ENCODE measurements at places on chromosomes 7 and 10.

DNA sequence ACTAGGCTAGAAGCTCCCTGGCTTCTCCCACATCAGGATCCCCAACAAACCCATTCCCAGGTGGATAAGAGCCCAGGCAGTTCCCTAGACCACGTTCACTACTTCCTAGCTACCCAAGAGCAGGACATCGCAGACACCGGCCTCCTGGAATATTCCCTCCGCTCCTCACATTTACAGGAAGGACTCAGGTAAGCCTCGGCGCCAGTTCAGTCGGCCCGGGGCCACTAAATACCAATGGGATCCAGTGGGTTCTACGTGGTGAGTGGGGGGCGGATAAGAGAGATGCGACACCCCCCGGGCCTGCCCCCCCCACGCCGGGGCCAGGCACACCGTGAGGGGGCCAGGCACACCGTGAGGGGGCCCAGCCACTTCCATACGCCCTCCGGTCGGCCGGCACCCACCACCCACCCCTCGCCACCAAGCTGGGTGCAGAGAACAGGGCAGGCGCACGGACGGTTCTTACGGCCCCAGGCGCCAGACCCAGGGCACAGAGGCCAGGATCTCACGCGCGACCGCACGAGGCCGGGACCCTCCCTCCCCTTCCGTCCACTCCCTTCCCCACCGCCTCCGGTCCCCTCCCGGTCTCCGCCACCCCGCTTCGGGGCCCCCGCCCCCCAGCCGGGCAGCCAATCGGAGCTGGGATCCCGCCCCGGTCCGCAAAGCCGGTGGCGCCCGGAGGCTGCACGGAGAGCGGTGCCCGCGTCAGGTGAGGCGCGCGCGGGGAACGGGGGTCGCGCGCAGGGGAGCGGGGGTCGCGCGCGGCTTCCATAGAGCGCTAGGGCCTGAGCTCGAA, at the start of gene BLVRA:
Gene BLVRA (plus strand): TSS at position 652 of the 793 bp plus-strand sequence. CDS start 12,479 bp downstream, outside the sequence.
- DNase-seq = peak; percentile 29

- no peak for DNase-seq
Observed at GRCh38 chr7:45696476-45696875, 122.3 kb downstream of the ADCY1 start.

DNA sequence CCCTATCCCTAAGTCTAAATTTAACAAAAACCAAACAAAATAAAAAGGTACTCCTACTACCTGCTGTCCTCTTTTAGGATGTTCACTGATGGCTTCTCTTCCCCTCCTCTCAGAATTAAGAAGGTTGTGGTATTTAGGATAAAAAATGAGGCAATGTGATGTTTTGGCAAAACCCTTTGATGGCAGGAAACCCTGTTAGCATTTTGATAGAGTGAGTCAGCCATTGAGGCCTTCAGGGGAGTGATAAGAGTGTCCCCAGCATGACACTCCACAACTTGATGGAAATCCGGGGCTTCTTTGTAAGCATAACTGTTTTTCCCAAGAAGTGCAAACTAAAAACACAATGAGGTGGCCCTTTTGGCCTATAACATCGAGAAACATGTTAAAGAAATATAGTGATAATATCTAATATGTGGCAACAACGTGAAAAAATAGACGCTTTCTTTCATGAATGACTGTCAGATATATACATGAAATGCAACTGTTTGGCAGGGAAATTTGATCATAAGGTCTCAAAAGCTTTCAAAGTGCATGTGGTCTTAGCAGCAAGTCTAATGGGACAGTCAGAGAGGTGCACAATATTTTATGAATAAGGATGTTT, 55.0 kb downstream of the PRTFDC1 start:
- DNase-seq = no peak

- no peak for DNase-seq
Observed at GRCh38 chr7:101420436-101420835, 57.8 kb downstream of the COL26A1 start.

DNA sequence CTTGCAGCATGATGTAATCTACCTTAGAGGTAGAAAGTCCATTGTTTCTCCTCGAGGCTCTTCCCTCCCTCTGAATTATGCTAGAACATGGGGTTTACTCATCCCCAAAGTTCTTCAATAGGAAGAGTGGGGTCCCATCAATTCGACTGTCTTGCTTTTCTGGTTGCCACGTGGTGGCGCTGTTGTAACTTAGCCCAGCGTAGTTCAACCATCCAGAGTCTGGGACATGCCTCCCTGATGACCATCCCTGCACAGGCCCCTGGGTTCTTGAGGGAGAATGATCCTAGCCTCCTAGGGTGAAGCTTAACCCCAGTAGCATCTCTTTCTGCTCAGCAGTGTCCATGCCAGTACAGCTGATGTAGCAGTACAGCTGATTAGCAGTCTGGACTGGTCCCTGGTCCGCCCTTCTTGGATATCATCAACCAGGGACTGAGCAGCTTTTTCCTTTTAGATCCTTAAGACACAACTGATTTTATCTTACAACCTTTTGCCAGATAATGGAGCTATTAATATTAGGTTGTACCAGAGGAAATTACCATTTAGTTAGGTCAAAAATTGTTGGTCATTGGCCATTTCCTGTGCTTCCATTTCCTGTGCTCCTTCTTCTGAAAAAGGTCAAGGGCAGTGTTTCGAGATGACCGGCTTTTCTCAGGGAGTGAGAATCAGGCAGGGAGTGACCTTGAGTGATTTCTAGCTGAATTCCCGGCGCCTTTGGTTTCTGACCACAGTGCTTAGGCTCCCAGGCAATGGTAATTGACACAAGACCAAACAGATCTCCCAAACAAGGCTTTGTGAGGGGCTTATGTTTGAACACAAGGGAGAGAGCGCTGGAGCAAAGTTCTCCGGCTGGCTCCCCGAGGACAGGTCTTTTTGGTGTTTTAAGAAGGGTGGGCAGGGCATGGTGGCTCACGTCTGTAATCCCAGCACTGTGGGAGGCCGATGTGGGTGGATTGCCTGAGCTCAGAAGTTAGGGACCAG, 65.4 kb downstream of the TACC2 start:
- no peak for DNase-seq

GRCh38 chr7:139640681-139641080, 117.2 kb downstream of the CLEC2L start:
- no peak for DNase-seq

GRCh38 chr10:28359334-28359733, 56.5 kb upstream of the MPP7 start:
- DNase-seq = no peak

- DNase-seq = no peak
Observed at GRCh38 chr7:153507885-153508284, 544.3 kb upstream of the DPP6 start.

DNA sequence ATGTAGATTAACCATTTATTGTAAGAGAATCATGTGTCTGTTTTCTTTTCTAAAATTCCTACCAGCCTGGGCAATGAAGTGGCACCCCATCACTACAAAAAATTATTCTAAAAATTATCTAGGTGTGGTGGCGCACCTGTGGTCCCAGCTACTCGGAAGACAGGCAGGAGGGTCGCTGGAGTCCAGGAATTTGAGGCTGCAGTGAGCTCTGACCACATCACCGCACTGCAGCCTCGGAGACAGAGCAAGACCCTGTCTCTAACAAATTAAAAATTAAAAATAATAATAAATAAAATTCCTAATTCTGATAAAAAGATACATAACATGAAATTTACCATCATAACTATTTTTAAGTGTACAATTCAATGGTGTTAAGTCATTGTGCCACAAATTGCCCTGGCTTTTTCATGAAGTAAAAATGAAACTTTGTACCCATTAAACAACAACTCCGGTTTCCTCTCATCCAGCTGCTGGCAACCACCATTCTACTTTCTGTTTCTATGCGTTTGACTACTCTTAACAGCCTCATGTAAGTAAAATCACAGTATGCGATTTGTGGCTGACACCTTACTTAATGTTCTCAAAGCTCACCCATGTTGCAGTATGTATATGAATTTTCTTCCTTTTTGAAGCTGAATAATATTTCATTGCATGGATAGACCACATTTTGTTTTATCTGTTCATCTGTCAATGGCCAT, 20.6 kb upstream of the USP6NL start:
- no peak for DNase-seq

GRCh38 chr7:70432567-70433001, 699.4 kb upstream of the GALNT17 start:
- DNase-seq = no peak

GRCh38 chr7:3238525-3239210, 62.4 kb upstream of the SDK1 start:
- DNase-seq = no peak

DNA sequence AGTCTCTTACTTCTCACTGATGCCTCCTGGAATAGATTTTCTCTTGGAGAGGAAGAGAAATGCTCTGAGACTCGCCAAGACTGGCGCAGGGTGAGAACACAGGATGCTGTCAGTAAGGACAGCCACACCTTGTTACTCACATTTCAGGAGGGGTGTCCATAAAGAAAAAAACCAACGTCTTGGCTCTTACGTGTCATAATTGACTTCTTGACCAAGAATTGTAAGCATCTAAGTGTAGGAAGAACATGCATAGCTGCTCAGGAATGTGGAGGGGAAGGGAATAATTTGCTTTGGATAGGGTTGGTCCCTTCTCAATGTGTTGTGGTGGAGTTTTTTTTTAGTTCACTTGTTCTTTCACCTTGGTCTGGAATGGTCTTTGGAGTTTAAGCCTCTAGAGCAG, 43.8 kb upstream of the ZNF438 start:
- DNase-seq = no peak

DNA sequence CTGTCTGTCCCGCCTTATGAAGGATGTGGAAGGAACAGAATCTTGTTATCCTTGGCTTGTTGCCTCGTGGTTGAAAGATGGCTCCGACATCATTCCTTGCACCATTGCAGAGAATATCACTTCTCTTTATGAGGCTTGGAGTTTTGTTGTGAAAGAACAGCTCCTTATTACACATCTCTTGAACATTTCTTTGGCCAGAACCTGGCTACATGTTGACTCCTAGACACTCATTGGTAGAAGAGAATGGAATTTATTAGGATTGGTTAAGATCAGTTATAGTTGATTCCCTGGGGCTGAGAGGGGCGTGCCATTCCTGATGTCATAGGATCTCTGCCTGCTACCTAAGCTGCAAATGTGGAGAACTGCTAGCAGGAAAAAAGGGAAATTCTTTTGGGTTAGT, 180.5 kb upstream of the CTBP2 start:
- DNase-seq = no peak

DNA sequence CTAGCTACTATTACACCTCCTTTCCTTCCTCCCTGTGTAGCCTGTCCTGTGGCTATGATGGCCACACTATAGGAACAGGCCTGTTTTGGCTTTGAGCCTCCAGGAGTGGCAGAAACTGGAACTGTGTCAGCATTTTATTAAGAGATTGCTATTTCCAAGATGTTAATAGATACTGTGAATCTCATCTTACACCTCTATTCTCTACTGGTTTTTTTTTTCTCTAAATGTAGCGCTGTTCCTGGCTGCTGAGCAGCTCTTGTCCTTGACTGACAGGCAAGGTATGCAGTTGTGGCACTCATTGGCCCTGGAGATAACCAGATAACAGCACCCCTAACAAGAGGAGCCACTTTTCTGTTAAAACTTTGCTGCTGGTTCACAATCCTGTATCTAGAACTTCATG, 119.5 kb downstream of the EXOC4 start:
- DNase-seq = no peak

DNA sequence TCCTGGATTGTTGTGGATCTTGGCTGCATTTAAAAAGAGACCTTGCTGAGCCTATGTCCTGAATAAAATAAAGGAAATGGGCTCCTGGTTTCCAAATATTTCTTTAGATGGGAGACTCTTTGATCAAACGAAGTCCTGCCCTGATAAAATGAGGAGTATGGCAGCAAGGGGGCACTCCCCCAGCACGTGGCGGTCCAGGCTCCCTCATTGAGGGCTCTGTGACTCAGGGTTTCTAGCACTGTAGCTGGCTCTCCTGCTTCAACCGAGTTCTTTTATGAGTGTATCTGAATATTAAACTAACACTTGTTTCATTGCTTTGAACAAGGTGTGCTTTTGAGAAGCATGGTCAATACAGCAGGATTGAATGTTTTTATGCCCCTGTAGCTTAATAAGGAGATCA, 114.2 kb downstream of the AVL9 start:
- DNase-seq = no peak

- DNase-seq = no peak
Observed at GRCh38 chr10:24561453-24561852, 162.2 kb downstream of the ARHGAP21 start.

- no peak for DNase-seq
Observed at GRCh38 chr7:151790830-151791620, 85.9 kb downstream of the PRKAG2 start.

DNA sequence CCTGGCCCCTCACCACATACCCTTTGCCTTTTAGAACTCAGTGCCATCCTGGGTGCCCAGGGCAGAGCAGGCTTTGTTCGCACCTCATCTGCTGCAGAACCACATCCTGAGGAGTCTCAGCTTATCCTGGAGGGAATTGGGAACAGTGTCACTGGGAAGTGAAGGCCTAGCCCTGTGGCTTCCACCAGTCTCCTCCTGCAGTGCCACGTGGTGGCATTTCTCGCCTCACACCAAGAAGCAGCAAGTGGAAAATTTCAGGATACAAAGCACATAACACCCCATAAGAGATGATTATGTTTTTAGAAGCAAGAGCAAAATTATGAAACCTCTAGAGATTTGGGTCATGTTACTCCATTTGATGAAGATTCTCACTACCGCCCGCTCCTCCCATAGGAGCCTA, 26.8 kb downstream of the UBE2D4 start:
- no peak for DNase-seq

- no peak for DNase-seq
Observed at GRCh38 chr7:133873631-133874030, 253.5 kb upstream of the LRGUK start.

GRCh38 chr7:2016761-2017480, 215.8 kb downstream of the MAD1L1 start:
- no peak for DNase-seq

- DNase-seq = no peak
Observed at GRCh38 chr7:135180122-135180521, 9.6 kb upstream of the CYREN start.

GRCh38 chr7:39429421-39429820, 136.8 kb upstream of the YAE1 start:
- DNase-seq = no peak

DNA sequence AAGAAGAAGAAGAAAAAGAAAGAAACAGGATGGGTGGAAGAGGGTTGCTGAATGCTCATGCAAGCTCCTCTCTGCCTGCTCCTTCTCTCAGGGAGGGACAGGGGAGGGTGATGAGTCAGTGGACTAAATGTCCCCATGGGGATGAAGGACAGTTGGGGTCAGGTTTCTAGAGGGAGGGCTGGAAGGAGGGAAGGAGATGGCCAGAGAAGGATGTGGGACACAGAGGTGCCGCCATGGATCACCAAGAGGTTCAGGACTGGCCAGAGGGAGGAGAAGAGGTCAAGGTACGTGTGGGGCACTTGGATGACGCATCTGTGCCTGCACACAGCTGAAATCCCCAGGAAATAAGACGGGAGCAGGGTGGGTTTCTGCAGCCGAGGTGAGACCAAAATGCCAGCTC, 88.9 kb upstream of the GTF2I start:
- DNase-seq = no peak

All from activated CD4-positive, CD25-positive, alpha-beta regulatory T cell treated with anti-CD3 and anti-CD28 coated beads, Interleukin-2, amount 50 U/mL, for 16 hours (primary cell).